ENCODE measurements at places on chromosomes 1 and 21. TPM values are rescaled to one million over a fixed set of nuclear protein-coding genes. Genes with fewer than 3 reads are reported as not detected.

GRCh38 chr1:151720974-151721787 lies at the start of gene RIIAD1:
RIIAD1 (plus strand) TSS chr1:151721522; CDS start chr1:151721537, 15 bp downstream.
- DNase-seq = peak; percentile 86

GRCh38 chr1:51758310-51758709 lies 120.2 kb downstream of the NRDC start:
- no peak for DNase-seq

- DNase-seq = no peak
Observed at GRCh38 chr1:153368495-153368894, 6.9 kb downstream of the S100A12 start.

DNA sequence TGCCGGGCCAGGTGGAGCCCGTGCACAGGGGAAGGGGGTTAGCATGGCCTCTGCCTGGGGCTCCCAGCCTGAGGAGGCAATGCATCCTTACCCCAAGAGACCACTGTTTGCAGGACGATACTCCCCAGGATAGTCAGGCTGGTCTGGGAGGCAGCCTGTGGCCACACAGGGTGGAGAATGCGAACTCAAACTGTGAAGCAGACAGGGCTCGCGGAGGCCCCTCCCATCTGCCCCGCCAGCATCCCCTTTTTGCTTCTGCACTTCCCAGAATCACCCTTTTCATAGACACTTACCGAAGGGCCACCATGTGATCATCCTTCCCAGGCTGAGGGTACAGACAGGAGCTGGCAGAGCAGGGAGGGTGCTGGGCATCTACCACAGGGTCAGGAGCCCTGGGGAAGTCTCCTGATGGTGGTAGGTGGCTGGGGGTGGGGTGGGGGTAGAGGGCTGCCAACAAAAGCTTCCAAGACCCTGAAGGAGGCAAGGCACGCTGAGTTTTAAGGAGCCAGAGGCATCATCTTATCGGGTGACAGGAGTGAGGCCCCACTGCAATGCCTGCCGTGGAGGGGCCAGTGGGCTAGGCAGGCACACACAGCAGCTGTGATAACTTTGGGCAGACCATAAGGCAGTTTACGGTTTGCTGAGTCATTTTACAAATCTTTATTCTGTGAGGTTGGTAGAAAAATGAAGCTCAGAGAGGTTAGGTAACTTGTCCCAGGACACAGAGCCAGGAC lies 31.3 kb upstream of the BTG2 start:
- DNase-seq = no peak

GRCh38 chr1:244011786-244012185 lies 39.3 kb upstream of the ZBTB18 start:
- peak; percentile 48 for DNase-seq

DNA sequence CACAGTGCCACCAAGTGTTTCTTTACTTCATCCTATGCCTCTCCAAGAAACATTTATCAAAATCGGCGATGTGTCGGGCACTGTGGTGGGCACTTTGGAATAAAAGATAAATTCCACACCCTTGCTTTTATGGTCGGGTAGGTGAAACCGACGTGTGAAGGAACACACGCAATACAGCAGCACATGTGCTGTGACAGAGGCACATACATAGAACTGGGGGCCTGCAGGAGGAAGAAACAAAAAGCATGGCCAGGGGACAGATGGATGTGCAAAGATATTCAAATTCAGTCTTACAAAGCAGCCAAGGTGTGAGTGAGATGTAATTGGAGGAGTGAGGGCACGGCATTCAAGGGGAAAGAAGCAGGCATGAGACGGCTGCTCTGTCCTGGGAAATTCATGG lies 282.0 kb downstream of the PBX1 start:
- no peak for DNase-seq

- DNase-seq = no peak
Observed at GRCh38 chr1:184299406-184299790, 87.4 kb upstream of the C1orf21 start.

DNA sequence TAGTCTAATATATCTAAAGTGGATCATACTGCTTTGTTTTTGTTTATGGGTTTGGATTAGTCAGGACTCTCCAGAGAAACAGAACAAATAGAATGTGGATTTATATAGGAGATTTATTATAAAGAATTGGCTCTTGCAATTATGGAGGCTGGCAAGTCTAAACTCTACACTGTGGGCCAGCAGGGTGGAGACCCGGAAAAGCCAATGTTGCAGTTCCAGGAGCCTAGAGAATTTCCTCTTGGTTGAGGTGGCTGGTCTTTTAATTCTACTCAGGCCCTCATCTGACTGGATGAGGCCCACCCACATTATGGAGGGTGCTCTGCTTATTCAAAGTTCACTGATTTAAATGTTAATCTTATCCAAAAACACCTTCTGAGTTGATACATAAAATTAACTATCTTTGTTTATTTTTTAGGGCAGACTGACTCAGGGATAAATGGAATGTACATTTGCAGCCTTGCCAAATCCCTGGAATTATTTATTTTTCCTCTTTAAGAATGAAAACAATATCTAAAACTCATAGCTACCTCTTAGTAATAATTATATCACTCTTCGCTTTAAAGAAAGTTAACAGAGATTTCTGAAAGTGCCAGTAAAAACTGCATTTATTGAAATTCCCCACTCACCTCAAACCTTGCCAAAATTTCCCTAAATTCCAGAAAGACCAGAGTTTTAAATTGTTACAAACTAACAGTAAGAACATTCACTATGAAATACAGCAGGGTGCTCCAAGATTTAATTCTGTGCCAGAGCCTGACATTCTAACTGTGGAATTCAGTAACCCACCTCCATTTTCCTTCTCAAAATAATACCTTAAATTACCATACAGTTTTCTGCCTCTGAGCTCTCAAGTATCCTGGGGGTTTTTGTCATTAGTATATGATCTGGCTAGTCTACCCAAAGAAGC lies 36.6 kb upstream of the SSX2IP start:
- DNase-seq = no peak

DNA sequence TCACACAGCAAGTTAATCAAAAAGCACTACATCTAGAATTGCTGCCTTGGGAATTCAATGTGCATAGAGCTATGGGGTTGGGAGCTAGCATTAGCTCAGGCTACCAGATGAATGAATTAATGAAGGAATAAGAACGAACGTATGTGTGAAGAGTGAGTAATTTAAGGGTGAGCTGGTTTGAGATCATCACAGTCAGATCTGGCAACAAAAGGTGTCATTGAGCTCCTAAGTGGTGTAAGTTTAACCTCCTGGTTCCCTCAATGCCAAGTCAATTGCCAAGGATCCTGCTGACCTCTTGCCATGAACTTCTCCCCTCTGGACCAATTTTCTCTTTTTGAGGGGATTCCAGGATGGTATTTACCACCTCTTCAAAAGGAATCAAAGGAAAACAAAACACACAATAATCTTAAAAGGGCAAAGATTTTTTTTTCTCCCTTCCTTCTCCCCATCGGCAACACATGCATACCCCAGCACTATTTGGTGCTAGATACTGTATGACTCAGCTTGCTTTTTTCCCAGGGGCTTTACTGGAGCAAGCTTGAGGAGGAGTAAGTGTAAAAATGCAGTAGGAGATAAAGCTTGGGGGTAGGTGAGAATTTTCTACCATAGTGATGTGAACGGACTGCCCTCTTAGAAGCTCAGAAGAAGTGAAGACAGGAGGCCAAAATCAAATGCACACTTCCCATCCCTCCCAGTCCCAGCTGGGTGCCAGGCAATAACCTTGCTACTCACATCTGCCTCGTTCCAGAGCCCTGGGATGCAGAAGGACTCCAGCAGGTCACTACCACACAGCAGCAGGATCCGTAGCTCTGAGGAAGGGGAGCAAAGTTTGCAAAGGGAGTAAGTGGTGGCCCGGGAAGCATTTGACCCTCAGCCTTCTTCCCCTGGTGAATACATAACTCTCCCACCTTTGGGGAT lies 92.0 kb downstream of the LAMC2 start:
- DNase-seq = peak; percentile 74

- no peak for DNase-seq
Observed at GRCh38 chr1:37650721-37651120, 16.0 kb upstream of the RSPO1 start.

DNA sequence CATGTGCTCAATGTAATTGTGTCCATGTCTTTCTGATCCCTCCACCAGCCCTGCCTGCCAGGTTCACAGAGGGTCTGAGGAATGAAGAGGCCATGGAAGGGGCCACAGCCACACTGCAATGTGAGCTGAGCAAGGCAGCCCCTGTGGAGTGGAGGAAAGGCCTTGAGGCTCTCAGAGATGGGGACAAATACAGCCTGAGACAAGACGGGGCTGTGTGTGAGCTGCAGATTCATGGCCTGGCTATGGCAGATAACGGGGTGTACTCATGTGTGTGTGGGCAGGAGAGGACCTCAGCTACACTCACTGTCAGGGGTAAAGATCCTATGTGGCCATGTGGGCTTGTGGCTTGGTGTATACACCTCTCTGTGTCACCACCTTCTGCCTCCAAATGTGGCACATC lies 91.4 kb downstream of the OBSCN start:
- no peak for DNase-seq

DNA sequence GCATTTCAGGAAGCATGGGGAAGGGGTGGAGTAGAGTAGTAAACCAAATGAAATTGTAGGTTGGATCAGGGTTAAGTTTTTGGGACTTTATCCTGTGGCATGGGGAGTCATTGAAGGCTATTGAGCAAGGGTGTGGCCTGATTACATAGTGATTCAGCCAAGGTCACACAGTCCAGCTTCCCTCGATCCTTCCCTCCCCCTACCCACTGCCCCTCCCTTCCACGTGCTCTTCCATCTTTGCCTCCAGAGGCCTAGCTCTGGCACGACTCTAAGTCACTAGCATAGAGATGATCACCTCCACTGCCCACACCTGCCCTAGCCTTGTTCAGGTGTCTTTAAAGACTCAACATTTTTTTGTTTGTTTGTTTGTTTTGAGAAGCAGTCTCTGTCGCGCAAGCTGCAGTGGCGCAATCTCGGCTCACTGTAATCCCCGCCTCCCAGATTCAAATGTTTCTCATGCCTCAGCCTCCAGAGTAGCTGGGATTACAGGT lies 37.2 kb upstream of the SLC9A1 start:
- no peak for DNase-seq

GRCh38 chr1:78102916-78103315 lies 57.1 kb downstream of the GIPC2 start:
- DNase-seq = no peak

- no peak for DNase-seq
Observed at GRCh38 chr1:234469376-234469775, 9.6 kb downstream of the TARBP1 start.

DNA sequence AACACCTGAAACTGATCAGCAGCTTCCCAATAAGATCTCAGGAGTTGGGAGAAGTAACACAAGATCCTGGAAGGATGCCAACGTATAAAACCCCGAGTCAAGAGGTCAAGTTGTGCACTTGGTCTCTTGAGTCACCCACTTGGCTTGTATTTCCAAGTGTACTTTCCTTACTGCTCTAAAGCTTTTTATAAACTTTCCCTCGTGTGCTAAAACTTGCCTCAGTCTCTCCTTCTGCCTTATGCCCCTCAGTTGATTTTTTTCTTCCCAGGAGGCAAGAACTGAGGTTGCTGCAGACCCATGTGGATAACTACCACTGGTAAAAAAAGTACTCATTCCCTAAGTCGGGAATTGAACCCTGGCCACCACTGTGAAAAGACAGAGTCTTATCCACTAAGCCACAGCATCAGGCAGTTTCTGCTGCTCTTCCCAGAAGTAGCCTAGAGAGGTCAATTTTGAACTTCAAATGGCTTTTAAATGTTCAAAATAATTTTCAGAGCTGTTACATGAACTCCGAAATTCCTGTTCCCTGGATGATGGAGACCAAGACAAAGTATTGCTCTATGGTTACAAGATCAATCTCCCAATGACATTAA lies 28.9 kb downstream of the ITLN2 start:
- DNase-seq = no peak

- DNase-seq = no peak
Observed at GRCh38 chr1:186424539-186424938, 36.4 kb downstream of the PDC start.

GRCh38 chr1:203039609-203040512 lies 13.6 kb downstream of the PPFIA4 start:
- DNase-seq = peak; percentile 94

- DNase-seq = no peak
Observed at GRCh38 chr1:8493916-8494540, 176.1 kb downstream of the SLC45A1 start.

- DNase-seq = no peak
Observed at GRCh38 chr1:160224606-160225005, 19.4 kb downstream of the PEA15 start.

- DNase-seq = peak; percentile 77
Observed at GRCh38 chr1:41917835-41918449, 780 bp downstream of the HIVEP3 start.

DNA sequence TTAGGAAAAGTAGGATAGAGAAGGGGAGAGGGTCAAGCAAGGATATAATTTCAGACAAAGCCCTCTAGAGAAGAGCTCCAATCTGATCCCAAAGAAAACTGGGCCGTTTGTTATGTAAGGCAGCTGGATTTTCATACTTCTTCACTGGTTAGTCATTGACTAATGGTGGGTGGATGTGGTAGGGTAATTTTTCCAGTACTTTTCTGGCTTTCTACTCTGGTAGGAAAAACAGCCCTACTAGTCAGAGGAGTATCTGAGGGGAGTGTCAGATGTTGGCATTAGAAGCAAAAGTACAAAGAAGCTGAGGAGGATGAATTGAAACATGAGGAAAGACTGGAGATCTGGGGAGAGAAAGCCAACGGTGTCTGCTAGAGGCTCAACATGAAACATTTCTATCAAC lies 145.3 kb downstream of the TNFSF18 start:
- DNase-seq = no peak

DNA sequence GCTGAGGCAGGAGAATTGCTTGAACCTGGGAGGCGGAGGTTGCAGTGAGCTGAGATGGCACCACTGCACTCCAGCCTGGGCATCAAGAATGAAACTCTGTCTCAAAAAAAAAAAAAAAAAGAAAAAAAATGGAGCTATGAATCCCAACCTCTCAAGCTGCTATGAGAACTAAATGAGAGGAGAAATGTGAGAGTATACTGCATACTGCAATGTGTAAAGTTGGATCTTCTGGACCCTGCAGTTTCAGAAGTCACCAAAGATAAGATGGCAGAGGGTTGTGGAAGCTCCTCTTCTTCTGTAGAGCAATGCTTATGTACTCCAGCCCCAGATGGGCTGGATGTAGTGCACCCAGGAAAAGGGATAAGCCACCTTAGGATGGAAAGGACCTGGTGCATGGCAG lies 55.6 kb downstream of the PLXNA2 start:
- DNase-seq = no peak

DNA sequence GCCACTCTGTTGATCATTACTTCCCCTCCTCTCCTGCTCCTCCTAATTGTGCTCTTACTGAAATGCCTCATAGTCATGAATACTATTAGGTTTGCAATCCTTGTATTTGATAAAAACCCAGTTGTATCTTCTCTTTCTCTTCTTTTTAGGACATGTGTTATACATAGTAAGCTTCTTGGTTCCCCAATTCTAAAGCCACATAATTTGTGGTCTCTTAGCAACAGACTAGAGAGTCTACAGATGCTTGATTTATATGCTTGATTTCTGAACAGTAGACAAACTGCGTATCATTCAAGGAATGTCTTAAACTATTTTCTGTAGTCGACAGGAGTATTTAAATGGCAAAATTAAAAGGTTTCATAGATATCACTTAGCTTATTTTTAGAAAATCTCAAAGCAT lies 1598.9 kb downstream of the PLA2G4A start:
- no peak for DNase-seq

Gene NCAM2
- 0.69 TPM for total RNA-seq

Gene ARTN
- total RNA-seq = 4.0 TPM

Gene TAS1R1
- total RNA-seq = 0.25 TPM

Gene AVPR1B
- not detected for total RNA-seq

Gene SLAMF7
- total RNA-seq = not detected

Gene PTAFR
- 0.49 TPM for total RNA-seq

Gene KIAA0040
- total RNA-seq = 9.2 TPM

Gene HTR6
- total RNA-seq = not detected

Gene MEX3A
- total RNA-seq = 88.0 TPM

Gene STYXL2
- 0.70 TPM for total RNA-seq

All from endodermal cell (in vitro differentiated cells).